ENCODE measurements at places on chromosomes 1 and 21.

GRCh38 chr1:97412166-97412565, 508.7 kb downstream of the DPYD start:
- DNase-seq: no peak

DNA sequence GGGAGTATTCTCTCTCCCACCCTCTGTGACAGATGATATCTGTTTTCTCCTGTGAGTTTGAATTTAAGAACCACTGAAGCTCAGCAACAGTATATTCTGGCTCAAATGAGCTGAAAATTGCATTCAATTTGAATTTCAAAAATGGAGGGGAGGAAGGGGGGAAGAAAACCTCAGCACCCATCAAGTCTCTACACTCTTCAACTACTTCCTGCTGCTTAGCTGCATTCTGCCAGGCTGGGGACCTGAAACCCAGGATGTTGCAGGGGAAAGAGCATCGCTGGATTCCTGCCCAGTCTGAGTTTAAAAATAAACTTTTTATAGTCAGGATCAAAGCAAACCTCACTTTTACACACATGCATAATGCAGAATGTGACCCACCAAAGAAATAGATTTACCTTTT, 214.3 kb upstream of the ESRRG start:
- no peak for DNase-seq

GRCh38 chr1:169288011-169288414, 79.6 kb downstream of the NME7 start:
- no peak for DNase-seq

DNA sequence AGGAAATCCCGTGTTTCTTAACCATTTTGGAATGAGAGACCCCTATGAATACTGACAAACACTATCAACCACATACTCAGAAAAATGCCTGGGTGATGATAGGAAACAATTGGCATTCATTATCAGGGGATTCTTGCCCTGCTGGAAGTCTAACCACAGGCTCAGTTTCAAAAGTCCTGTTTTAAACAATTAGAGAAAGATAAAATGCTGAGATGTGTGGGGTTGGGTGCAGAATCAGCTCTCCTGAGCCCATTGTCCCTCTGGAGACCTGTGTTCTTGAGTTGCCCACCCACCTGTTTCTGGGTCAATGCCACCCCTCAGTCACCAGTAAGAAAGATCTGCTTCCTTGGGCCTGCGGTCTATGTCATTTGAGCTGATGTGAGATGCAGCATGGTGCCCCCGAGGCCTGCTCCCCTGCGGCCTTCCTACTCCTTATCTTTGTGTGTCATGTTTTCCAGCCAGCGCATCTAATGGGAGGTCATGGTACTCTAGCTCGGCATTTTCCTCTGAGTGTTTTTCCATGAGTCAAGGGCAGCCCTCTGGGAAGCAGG, 130.3 kb upstream of the PLXNA2 start:
- no peak for DNase-seq

DNA sequence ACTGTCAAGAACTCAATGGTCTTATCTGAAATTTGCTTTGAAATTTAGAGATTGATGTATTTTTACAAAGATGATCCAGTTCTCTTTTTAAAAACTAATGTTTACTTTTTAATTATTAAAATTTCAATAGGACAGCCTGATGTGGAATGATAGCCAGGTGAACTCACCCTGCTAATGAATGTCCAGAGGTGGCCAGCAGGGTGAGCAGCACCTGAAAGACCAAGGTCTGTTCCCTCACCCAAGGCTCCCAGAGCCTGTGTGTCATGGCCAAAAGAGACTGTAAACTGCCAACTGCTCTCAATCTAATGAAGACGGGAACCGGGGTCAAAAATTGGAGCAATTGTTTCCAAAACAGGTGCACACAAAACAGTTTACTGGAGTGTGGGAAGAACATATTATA, 340.4 kb downstream of the DISC1 start:
- DNase-seq: no peak

DNA sequence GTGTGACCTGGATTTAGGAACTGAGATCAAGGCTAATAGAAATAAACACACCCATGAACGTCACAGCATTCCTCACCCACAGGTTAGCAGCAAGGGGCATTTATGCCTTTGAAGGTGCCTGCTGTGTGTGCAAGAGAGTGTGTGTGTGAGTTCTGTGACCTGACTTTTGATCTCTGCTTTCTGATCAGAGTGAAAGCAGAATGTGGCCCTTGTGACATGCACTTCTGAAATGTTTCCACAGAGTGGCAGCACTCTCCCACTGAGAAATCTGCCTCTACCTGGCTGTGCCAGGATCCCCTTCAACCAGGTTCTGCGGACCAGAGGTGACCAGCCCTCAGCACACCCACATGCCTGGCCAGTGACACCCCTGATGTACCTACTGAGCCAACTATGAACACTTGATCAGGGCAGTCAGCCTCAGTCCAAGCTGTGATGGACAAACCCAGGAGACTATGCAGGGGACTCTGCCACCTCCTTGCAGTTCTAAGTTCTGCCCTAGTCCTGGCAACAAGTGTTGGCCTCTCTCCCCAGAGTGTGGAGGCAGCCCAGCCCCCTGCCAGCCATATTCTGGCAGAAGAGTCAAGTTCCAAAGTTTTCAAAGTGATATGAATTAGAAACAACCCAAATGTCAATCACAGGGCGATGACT, 41.0 kb downstream of the RXRG start:
- DNase-seq: peak; percentile 19

DNA sequence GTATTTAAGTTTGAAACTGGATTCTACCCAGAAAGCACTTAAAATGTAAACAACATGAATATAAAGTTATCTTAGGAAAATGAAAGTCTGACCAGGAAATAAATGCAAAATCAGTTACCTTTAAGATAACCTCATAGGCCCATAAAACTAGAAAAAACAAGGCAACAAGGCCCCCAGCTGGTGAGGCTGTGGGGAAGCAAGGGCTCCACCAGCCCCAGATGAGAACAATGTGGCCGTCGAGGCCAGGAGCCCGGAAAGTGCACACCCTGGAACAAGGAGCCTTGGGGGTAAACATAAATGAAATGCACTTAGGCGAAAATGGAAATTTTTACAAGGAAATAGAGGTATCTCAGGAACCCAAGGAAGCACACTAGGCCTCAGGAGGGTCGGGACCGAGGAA, 37.9 kb upstream of the BMP8B start:
- no peak for DNase-seq

- no peak for DNase-seq
Observed at GRCh38 chr1:109275706-109276345, 7.1 kb downstream of the PSRC1 start.

DNA sequence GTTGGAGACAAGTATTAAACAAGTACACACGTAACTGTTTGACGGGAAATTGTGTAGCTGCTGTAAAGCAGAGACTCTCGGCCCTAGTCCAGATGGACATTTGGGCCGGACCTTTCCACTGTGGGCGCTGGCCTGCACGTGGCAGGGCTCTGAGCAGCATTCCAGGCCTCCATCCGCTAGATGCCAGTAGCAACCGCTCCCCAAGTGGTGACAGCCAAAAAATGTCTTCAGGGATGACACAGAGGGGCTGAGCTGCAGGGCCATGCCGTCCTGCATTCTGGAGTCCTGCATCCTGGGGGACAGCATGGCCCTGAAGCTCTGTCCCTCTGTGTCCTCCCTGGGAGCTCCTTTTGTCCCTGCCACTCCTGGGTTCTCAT, 24.8 kb downstream of the A3GALT2 start:
- DNase-seq: no peak

- peak; percentile 85 for DNase-seq
Observed at GRCh38 chr1:18913065-18913835, 10.9 kb upstream of the ALDH4A1 start.
